Fibroblast of gingiva (primary cell): ENCODE measurements at places on chromosomes 4 and X.
A peak's percentile ranks its signal among the peaks of the same experiment; 100 is the strongest.

- DNase-seq: peak; percentile 51
These were observed 21.8 kb downstream of the HAUS3 start for GRCh38 chr4:2220016-2220630.

GRCh38 chr4:13160920-13161319 lies 323.2 kb downstream of the RAB28 start:
- peak; percentile 60 for DNase-seq

- no peak for DNase-seq
These were observed 13.7 kb downstream of the STAG2 start for GRCh38 chrX:123975180-123975579.

DNA sequence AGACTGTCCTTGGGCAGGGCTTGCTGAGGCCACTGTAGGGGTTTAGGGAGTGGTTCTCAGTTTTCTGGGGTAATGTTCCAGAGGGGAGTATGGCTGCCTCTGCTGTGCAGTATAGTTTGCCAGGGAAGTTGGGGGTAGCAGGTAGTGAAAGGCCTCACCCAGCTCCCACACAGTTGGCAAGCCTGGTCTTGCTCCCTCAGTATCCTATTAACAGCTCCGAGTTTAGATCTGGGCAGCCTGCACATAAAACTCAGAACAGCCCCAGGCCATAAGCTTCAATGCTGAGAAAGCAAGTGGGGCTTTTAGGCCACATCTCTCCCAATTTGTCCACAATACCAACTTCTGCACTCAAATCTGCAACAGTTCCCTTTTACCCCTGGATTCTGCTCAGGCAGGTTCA lies 205.2 kb downstream of the GALNTL6 start:
- DNase-seq: no peak

DNA sequence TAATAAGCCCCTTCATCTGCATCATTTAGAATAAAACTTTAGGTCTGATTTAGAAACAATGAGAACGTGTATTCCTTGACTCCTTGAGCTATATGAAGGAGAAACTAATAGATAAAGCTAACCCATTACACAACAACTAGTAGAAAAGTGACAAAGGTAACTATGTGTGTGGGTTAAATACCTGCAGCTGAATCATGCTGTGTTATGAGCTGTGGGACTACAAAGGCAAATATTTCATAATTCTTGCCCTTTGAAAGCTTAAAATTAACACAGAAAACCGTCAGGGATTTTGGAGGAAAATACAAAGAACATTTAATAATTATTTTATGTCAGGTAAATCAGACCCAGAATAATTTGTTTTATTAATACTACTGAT lies 898 bp upstream of the NDP start:
- no peak for DNase-seq

DNA sequence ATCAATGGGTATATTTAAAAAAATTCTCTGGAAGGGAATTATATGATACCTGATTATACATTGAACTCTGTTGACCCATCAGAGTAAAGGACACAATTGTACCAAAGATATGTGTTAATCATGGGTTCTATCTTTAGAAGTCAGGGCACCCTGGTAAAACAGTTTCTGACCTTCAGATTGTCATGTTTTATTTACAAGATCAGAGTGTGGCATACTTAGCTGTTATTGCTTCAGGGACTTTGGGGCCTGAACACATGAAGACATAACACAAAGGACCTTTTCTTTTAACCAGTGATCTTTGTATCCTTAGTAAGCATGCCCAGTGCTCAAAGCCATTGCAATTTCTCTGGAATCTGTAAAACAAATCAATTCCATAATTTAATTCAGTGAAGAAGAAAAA lies 204.8 kb upstream of the RPS6KA3 start:
- DNase-seq: no peak

GRCh38 chr4:140790765-140791164 lies 34.6 kb upstream of the TBC1D9 start:
- DNase-seq: no peak

DNA sequence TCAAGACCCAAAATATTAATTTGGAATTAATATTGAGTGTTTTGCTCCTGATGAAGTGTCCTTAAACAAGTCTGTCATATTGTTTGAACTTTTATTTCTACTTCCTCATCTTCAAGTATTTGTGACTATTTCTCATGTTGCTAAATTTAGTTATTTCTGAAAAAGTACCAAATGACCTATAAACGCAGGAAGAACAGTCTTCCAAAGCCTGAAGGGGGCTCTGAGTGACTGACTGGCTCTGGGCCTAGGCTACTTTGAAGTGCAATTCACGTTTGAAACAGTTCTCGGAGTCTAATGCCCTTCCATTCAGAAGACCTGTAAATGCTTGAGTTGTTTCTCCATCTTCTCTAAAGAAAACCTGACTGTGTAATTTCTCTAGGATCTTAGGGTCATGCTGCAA lies 26.5 kb downstream of the GALNT7 start:
- DNase-seq: no peak

- DNase-seq: no peak
These were observed 28.5 kb downstream of the NKX1-1 start for GRCh38 chr4:1377606-1378261.

- peak; percentile 34 for DNase-seq
These were observed 30.0 kb downstream of the PAPSS1 start for GRCh38 chr4:107689912-107690587.

- DNase-seq: peak; percentile 49
These were observed 545 bp downstream of the ABCE1 start for GRCh38 chr4:145098675-145099037.

GRCh38 chr4:22462688-22463087 lies 53.2 kb downstream of the ADGRA3 start:
- DNase-seq: no peak

- peak; percentile 98 for DNase-seq
These were observed at the start of gene RPL10 for GRCh38 chrX:154397888-154398667. Gene RPL10, plus strand, starts transcription at chrX:154398377. Its CDS starts 143 bp downstream, at chrX:154398520.

- DNase-seq: no peak
These were observed 97.9 kb upstream of the OR13H1 start for GRCh38 chrX:131445955-131446354.

DNA sequence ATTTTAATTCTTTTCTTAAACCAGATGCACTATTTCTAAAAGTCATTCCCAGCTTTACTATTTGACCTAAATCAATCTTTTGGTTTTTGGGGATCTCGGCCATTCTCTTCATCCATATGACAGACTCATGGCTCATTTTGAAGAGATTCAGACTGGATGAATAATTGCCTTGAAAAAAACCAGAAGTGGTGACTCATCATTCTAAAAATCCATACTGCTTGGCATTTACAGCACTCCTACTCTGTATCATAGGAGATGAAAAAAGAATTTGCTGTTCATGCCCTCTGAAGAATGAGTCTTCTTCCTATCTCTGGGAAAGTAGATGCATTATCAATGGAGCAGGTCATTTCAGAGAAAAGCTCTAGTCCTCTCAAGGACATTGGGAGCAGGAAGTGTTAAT lies 220.5 kb upstream of the RPS6KA3 start:
- no peak for DNase-seq

DNA sequence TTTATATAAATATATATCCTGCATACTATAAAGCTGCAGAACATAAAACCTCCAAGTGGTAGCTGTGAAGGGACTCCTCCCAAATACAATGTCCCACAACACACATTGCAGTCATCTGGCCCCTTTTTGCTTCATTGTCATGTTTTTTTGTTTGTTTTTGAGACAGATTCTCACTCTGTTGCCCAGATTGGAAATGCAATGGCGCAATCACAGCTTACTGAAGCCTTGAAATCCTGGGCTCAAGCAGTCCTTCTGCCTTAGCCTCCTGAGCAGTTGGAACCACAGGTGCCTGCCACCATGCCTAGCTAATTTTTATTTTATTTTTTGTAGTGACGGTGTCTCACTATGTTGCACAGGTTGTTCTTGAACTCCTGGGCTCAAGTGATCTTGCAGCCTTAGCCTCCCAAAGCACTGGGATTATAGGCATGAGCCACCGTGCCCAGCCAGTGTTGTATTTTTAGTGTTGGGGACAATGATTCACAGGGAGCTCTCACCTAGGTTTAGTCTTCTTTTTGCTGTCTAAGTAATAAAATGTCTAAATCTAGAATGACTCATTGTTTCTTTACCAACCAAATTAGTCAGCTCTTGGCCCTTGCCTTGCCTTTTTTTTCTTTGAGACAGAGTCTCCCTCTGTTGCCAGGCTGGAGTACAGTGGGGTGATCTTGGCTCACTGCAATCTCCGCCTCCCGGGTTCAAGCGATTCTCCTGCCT lies 24.0 kb upstream of the XIAP start:
- peak; percentile 54 for DNase-seq

- DNase-seq: no peak
These were observed 158.4 kb downstream of the UBE2NL start for GRCh38 chrX:144042271-144042670.

- DNase-seq: no peak
These were observed 139.7 kb downstream of the LRBA start for GRCh38 chr4:150875367-150875766.
